ENCODE measurements at places on chromosomes 1 and 21.

DNA sequence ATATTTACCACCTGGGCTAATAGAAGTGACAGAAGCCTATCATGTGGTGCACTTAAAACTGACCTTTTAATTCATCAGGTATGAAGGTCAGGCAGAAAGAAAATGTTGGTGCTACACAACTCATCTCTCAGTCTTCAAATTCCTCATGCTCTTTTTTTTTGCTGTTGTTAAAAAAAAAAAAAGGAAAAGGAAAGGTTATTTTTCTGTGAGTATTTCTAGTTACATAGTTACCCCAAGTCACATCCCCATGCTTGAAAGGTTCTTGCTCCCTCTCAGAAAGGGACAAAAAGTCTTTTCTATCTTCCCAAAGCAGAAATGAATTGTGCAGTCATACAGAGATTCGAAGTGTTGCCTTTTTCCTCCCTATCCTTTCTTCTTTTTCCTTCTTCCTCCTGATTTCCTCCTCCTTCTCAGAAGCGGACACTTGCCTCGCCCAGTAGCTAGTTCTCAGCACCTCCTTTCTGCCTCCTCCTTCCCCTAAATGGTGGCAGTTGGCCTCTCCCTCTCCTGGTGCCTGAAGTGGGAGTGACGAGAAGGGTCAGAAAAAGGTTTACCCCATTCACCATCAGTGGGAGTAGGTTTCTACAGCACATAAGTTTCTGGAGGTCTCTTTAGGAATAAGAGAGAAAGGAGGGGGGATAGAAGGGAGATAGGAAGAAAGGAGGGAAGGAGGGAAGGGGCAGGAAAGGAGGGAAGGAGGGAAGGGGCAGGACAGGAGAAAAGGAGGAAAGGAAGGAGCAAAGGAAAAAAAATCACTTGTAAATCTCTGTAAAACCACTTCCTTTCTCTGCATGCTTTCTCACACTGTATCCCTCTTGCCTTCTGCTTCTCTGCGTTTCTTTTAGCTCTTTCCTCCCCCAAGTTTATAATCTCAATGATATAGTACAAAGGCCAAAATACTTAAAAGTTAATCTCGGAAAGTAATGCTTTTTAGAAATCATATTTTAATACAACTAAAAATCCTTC, 20.4 kb upstream of the C1orf105 start:
- no peak for DNase-seq

- peak; percentile 60 for DNase-seq
Observed at GRCh38 chr1:233790662-233791371, 113.7 kb upstream of the SLC35F3 start.

- peak; percentile 11 for DNase-seq
Observed at GRCh38 chr1:74193908-74194307, 4.1 kb downstream of the LRRIQ3 start.

- peak; percentile 85 for DNase-seq
Observed at GRCh38 chr1:53697721-53698383, 41.1 kb downstream of the GLIS1 start.

DNA sequence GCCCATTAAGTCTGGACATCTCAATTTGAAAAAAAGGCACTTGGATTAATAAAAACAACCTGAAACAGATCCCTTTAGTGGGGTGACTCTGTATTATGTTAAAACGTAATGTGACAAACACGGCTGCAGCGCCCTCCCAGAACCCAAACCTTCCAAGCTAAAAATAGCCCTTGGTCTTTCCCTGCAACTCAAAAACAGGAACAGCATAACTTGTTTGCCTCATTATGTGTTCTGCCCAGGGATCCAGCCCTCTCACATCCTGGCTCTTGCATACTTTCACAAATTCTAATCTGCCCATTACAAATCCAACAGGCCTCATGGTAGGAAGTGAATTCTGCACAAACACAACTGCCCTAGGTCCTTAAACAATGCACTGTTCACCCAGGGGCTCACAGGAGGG, 94.7 kb upstream of the GADD45A start:
- DNase-seq, result peak; percentile 72

GRCh38 chr21:39173716-39174680, 9.3 kb downstream of the PSMG1 start:
- no peak for DNase-seq

- no peak for DNase-seq
Observed at GRCh38 chr1:160607672-160608032, 28.4 kb upstream of the CD84 start.

DNA sequence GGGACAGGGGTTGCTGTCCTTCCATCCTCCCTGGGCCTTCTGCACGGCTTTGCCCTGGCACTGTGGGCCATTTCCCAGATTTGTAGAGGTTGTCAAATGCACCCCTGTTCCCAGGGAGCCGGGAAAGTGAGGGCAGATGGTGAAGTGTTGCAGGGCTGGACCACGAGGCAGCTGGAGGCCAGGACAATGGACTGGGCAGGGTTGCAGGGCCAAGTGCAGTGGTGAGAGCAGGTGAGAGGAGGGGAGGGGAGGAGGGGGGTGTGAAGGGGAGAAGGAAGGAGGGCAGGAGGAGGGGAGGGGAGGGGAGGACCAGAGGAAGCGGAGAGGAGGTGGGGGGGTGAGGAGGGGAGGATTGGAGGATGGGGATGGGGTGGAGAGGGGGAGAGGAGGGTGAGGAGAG, 443.9 kb downstream of the CAMTA1 start:
- no peak for DNase-seq

DNA sequence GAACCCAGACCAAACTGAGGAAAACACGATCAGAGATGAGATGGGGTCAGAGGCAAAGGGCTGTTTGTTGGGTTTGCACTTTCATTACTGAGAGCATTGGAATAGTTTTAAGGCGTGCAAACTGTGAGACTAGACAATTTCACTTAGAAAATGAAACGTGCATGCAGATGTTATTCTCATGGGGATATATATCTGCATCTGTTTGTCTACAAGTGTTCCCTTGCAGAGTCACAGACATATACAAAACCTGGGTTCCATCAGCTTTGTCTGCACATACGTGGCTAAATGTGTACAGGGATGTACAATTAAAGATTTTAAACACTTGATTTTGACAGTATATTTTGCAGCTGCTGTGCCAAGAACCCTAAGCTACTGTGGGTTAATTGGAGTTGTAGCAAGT, 355.4 kb downstream of the KIF26B start:
- DNase-seq, result no peak

- no peak for DNase-seq
Observed at GRCh38 chr1:96843601-96844000, 122.0 kb downstream of the PTBP2 start.

DNA sequence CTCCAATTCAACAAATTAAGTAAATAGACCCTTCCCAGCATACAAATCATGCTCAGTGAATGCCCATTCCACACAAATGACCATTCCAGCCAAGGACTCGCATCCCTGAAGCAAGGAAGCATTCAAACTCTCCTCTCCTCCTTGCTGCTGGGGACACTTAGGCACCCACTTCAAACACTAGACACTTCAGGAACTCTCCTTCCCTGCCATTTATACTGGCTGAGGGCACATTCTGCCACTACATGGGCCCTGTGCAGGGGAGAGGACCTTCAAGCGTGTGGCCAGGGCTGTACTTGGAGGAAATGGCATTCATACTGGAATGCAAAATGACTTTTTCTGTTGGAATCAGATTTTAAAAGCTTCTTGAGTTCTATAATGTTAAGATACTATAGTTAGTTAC, 22.3 kb downstream of the GJA5 start:
- no peak for DNase-seq

- peak; percentile 76 for DNase-seq
Observed at GRCh38 chr1:39981945-39982344, 27.0 kb downstream of the MFSD2A start.

DNA sequence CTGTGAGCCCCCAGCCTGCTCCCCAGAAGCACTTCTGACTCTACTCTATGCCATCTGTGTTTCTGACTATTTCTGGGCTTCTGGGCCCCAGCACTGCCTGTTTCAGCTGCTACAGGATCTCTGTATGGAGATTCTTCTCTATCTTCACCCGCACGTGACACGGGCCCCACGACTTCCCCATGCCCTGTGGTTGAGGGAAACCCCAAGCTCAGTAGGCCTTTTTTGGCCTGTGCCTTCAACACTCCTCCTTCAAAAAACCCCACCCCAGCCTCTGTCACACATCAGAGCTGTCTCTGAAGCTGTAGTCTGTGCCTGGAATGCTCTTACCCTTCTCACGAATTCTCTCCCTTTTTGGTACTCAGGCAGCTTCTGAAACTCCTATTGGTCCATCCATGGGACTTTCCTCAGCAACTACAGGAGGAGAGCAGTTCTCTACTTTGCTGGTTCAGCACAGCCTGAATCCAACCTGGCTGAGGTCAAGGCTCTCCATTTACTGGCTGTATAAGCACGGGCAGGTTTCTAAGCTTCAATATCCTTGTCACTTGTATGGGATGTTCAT, 2.0 kb upstream of the NID1 start:
- DNase-seq, result peak; percentile 38

DNA sequence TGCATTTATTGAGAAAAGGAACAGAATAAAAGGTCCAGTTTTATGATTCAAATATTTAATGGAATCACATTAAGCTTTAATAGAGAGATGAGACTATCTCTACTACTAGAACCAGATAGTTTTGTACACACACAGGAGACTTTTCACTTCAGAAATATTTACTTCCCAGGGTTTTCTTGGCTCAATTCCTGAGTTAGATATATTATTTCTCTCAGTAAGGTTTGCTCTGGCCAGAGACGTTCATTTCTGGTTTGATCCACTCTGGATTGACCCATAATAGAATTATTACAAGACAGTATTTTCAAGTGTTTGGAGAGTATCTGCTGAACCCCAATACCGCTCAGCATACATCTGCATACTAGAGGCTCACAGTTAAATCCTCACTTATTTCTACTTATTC, 1.3 kb upstream of the RCOR3 start:
- peak; percentile 21 for DNase-seq

All from fibroblast of villous mesenchyme (primary cell).